ENCODE measurements at places on chromosomes 6 and 20. TPM values are rescaled to one million over a fixed set of nuclear protein-coding genes. Genes with fewer than 3 reads are reported as not detected.

DNA sequence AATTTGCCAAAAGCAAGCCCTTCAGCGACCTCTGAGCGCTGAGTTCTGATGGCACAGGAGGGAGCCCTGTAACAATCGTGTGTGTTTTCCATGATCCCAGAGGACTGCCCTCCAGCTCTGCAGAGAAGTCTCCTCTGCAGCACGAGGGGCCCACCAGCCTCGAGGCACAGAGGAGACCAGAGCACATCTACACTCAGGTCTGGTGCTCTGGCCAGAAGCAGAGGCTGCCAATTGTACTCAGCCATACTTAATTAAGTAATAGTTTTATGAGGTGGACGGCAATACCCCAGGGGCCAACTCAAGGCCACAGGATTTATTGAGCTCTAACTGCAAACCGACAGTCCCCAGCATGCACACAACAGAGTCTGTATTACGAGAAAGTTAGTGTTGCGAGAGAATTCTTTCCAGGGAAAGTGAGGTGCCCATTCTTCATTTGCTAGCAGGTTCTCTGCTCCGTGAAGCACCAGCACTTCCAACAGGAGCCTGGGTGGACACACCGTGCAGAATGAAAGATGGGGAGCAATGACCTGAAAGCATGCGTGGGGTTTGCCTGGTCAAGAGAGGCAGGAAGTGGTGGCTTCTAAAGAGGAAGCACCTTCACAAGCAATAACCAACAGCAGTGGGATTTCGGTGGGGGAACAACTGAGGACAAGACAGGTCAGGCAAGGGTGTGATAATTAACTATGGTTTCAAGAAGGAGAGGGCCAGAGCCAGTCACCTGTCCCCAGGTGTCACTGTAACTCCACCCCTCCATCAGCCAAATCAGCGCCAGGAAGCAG, 92.8 kb upstream of the FOXC1 start:
- peaks cover 4% of the 10 kb centered on the region for H3K4me1 ChIP-seq
- no peak for DNase-seq
- no peak overlapping the region for H3K27ac ChIP-seq
- no peak overlapping the region for H3K4me3 ChIP-seq
- peaks cover 26% of the 10 kb centered on the region for H3K27me3 ChIP-seq
- H3K36me3 ChIP-seq, result no peaks in the 10 kb centered on the region

DNA sequence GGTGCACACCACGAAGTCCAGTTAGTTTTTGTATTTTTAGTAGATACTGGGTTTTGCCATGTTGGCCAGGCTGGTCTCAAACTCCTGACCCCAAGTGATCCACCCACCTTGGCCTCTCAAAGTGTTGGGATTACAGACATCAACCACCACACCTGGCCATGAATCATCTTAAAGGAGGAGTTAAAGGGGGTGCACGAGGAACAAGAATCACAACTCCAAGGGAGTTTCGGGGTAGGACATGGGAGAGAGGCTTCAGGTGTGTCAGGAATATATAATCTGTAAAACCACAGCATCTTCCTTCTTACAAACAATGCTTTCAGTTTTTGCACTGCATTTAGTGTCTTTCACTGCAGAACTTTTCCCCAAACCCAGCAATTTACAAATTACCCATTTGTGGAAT, 137.4 kb upstream of the SGK1 start:
- H3K4me3 ChIP-seq, result no peak overlapping the region
- no peaks in the 10 kb centered on the region for H3K36me3 ChIP-seq
- no peak overlapping the region for H3K27ac ChIP-seq
- no peak for DNase-seq
- peaks cover 8% of the 10 kb centered on the region for H3K4me1 ChIP-seq

- no peaks in the 10 kb centered on the region for H3K27me3 ChIP-seq
- DNase-seq, result no peak
- H3K36me3 ChIP-seq, result peaks cover 28% of the 10 kb centered on the region
- H3K4me3 ChIP-seq, result no peak overlapping the region
- no peak overlapping the region for H3K27ac ChIP-seq
These were observed 84.9 kb downstream of the ASCC3 start for GRCh38 chr6:100796049-100796823.

- no peak for DNase-seq
- no peak overlapping the region for H3K4me3 ChIP-seq
- no peak overlapping the region for H3K27ac ChIP-seq
- no peaks in the 10 kb centered on the region for H3K36me3 ChIP-seq
- H3K4me1 ChIP-seq, result peaks cover 3% of the 10 kb centered on the region
- no peaks in the 10 kb centered on the region for H3K27me3 ChIP-seq
These were observed 80.7 kb upstream of the MAFB start for GRCh38 chr20:40769677-40770285.

DNA sequence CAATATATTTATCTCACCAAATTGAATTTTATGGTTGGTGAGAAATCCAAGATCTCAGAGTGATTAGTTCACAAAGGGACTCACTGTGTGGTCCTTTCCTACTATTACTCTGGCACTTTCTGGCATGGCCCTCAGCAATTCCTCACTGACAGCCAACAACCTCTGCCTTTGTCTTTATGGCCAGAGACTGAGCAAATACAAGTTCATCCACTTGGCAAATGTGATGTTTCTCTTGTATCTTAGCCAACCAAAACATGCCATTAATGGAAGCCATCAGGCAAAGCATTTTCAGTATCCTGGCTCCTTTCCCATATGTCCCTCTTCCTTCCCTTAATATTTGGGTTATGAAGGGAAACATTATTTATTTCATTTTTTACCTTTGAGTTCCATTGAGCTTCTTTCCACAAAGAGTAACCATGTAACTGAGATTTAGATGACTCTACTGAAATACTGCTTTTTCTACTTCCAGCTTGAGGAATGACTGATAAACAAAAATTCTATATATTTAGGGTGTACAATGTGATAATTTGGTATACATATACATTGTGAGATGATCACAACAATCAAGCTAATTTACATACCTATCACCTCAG, 30.8 kb upstream of the SMLR1 start:
- no peaks in the 10 kb centered on the region for H3K36me3 ChIP-seq
- no peak overlapping the region for H3K27ac ChIP-seq
- no peak for DNase-seq
- H3K4me3 ChIP-seq, result no peak overlapping the region
- H3K4me1 ChIP-seq, result no peaks in the 10 kb centered on the region
- no peaks in the 10 kb centered on the region for H3K27me3 ChIP-seq

- H3K4me1 ChIP-seq, result no peaks in the 10 kb centered on the region
- no peaks in the 10 kb centered on the region for H3K27me3 ChIP-seq
- H3K27ac ChIP-seq, result no peak overlapping the region
- no peaks in the 10 kb centered on the region for H3K36me3 ChIP-seq
- no peak overlapping the region for H3K4me3 ChIP-seq
These were observed 99.9 kb downstream of the ALDH8A1 start for GRCh38 chr6:134849920-134850447.

DNA sequence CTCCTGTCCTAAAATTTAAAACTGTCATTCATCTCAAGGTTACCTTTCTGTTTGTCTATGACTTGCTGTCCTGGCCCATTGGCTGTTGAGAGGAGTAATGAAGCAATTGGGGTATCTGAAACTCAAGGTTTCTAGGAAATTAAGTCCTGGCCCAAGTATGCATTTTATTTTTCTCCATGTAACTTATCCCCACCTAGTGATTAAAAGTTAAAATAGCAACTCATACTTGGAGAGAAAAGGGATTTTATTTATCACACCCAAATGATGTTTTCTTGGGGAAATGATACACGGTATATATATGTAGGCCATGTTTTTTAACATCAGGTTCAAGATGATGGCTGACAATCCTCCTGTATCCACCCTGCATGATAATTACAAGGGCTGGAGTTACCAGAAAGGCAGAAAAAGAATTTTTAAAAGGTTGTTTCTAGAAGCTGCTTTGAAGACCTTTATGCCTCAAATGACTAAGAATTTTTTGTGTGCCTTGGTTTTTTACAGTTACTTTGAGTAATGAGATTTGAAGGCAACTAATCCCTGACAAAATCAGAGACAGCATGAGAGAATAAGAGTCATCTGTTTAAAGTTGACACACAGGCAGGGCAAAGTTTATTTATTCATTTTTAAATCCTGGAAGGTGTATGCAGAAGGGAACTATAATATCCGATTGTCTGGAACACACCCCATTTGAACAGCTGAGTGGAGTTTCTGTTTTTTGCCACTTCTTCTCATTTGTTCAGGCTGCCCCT, 28.9 kb upstream of the C6orf58 start:
- no peak overlapping the region for H3K27ac ChIP-seq
- H3K4me3 ChIP-seq, result no peak overlapping the region
- no peaks in the 10 kb centered on the region for H3K36me3 ChIP-seq
- DNase-seq, result no peak
- no peaks in the 10 kb centered on the region for H3K27me3 ChIP-seq

DNA sequence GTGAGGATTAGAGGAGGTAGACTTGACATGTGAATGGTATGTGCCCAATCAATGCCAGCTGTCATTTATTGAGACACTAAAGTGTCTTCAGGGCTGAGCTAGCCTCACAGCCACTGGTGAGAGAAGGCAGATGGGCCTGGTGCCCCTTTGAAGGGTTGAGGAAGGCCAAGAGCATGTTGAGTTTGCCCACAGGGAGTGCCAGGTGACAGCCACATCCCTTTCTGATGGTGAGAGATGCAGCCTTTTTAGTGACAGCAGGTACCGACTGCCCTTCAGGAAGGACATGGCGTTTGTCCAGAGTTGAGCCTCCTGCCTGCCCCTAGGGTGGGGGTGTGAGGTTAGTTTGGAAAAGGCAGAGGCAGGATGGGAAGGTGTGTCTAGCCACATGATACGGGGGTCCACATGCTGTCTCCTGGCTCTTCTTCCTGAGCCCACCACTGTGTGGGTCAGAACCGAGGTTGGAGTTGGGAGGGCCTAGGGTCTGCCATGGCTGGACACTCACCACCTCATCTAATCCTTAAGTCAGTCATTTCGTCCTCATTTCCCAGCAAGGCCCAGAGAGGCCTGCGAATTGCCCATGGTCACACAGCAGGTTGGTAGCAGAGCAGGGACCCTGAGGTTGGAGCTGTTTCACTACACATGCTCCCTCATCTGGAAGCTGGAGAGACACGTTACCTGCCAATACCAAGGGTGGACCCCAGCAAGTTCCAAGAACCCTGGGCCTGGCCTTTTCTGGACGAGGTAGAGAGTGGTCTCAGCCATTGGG, 32.5 kb downstream of the SPDEF start:
- H3K4me3 ChIP-seq, result no peak overlapping the region

DNA sequence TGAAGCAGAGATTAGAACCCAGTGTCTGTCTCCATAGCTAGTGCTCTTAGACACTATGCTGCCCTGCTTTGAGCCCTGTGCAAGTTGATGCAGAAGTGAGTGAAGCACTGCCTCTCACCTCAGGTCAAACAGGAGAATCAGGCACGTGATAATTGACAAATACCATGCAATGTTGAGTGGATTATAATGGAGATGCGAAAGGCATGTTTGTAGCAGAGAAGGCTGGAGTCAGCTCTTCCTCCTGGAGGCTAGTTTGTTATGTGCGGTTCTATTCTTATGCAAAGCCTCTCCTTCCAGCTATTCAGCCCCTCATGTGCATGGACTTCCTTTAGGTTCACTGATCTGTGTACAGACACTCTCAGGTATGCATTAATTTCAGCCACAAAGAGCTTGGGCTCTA, 108.5 kb downstream of the MANEA start:
- H3K27me3 ChIP-seq, result no peaks in the 10 kb centered on the region
- H3K4me3 ChIP-seq, result no peak overlapping the region
- no peak for DNase-seq
- H3K27ac ChIP-seq, result no peak overlapping the region
- peaks cover 12% of the 10 kb centered on the region for H3K4me1 ChIP-seq
- H3K36me3 ChIP-seq, result no peaks in the 10 kb centered on the region

DNA sequence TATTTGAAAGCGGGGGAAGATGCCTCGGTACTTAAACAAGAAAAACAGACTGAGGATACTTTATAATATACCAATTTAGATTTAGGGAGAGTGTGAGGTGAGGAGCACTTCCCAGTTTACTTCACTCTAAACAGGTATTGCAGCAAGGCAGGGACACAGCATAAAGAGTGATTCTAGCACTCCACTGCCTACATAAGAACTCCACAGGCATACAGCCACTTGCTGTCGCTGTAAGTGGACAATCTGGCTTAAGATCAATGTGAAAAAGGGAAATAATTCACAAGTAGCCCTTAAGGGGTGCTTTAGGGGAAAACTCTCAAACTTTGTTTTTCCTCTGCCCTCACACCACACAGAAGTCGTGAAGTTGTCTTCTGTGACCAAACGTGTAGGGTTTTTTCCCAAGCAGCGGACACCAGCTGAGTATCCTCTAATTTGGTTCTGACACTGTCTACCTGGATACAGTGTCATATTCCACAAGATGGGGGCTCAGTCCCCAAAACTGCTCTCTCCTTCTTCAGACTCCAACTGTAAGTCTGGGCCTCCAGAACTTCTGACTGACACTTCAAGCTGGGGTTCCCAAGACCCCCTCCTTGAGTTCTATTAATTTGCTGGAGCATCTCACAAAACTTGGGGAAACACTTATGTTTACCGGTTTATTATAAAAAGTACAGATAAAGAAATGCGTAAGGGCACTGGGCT, 9.3 kb downstream of the ADNP start:
- H3K4me1 ChIP-seq, result peaks cover 7% of the 10 kb centered on the region
- H3K4me3 ChIP-seq, result no peak overlapping the region
- no peak overlapping the region for H3K27ac ChIP-seq
- no peaks in the 10 kb centered on the region for H3K27me3 ChIP-seq
- peaks cover 91% of the 10 kb centered on the region for H3K36me3 ChIP-seq
- DNase-seq, result no peak

GRCh38 chr6:119881416-119881815, 531.9 kb upstream of the MAN1A1 start:
- H3K36me3 ChIP-seq, result no peaks in the 10 kb centered on the region
- no peak overlapping the region for H3K27ac ChIP-seq
- H3K4me3 ChIP-seq, result no peak overlapping the region
- H3K4me1 ChIP-seq, result no peaks in the 10 kb centered on the region
- H3K27me3 ChIP-seq, result no peaks in the 10 kb centered on the region

DNA sequence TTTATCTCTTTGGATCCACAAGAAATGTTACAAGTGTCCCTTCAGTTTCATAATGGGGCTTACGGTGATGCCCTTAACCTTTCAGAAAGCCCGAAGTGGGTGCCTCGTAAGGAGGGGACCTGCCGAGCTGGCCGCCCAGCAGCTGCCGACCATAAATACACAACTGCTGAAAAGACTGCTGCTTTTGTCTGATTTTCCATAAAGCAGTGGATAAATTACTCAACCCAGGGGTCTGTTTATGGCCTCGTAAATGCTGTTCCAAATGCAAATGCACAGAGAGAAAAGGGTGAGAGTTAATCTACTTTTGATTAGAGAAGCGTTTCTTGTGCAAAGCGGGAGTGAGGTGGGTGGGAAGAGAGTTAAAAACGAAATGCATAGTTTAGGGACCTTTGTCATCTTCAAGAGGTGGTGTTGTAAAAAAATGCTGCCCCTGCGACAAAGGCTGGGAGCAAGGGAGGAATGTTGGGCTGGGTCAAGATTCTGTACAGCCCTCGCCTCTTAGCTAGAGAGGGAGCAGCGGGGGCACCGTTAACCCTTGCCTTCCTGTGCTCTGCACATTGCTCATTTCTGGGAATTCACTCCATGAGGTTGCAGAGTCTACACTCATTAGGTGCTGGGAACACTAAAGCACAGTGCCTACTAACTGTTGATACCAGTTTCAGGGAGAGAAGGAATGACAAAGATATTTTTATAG, 112.0 kb upstream of the MTHFD1L start:
- H3K4me1 ChIP-seq, result no peaks in the 10 kb centered on the region
- H3K36me3 ChIP-seq, result no peaks in the 10 kb centered on the region
- peak overlapping the region; percentile 94 for H3K27ac ChIP-seq

- DNase-seq, result no peak
- no peaks in the 10 kb centered on the region for H3K27me3 ChIP-seq
- H3K27ac ChIP-seq, result no peak overlapping the region
- H3K36me3 ChIP-seq, result no peaks in the 10 kb centered on the region
- no peak overlapping the region for H3K4me3 ChIP-seq
These were observed 54.2 kb downstream of the REV3L start for GRCh38 chr6:111428811-111429210.

Gene TGM3
- total RNA-seq, result 0.29 TPM

Gene PET117
- 34.2 TPM for total RNA-seq

Gene C20orf141
- total RNA-seq, result not detected

Gene ZSCAN16
- total RNA-seq, result 7.4 TPM

Gene HEY2
- 1.1 TPM for total RNA-seq

Gene RCAN2
- 15.7 TPM for total RNA-seq

Gene THBS2
- total RNA-seq, result 0.45 TPM

Gene HLA-DPA1
- 1.9 TPM for total RNA-seq

Data from endodermal cell (in vitro differentiated cells).